Stimulated activated CD8-positive, alpha-beta memory T cell treated with anti-CD3 and anti-CD28 coated beads, Interleukin-4, amount 100 ng/mL, for 4 hours (primary cell): ENCODE measurements at places on chromosomes 12 and 14.

DNA sequence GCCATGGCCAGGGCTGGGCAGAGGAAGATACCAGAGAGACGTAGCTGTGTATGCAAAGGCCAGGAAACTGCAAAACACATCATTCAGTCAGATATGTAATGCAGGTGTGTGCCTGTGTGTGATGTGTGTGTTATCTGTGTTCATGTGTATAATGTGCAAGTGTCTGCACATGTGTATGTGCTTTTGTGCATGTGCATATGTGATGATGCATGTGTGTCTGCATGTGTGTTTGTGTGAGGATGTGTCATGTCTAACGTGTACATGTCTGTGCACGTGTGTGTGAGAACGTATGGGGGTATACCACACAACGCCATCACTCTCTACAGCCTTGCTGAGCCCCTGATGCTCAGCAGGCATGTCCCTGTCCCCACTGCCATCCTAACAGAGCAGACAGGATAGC is 9.7 kb downstream of the DIO3 start:
- DNase-seq, result no peak

- no peak for DNase-seq
Measured at GRCh38 chr14:62796431-62796830, 248.8 kb downstream of the KCNH5 start.

GRCh38 chr12:79555028-79555925 is 135.5 kb downstream of the PAWR start:
- no peak for DNase-seq

GRCh38 chr12:101885912-101886561 is 8.7 kb downstream of the DRAM1 start:
- DNase-seq, result no peak

DNA sequence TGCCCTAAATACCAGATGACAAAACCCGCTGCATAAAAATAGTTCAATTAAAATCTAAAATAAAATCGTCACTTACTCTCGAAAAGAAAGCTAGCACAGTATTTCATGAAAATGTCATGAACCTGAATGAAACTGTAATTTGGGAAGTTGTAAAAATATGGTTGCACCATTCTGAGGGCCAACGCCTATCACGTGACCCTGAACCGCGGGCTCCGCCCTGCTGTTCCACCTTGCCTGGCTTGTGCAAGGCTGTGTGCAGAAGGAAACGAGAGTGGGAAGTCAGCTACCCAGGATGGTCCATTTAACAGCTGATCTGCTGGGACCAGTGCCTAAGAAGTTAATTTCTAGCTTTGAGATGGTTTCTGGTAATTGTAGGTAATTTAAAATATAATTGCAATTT is 91.7 kb upstream of the BMP4 start:
- DNase-seq, result no peak

GRCh38 chr12:106229036-106229591 is 18.7 kb downstream of the CKAP4 start:
- DNase-seq, result no peak

GRCh38 chr14:54629183-54629582 is 62.3 kb downstream of the SAMD4A start:
- DNase-seq, result no peak

GRCh38 chr12:86513226-86513625 is 257.0 kb upstream of the MGAT4C start:
- DNase-seq, result no peak

GRCh38 chr14:68510201-68511128 is 282.4 kb downstream of the ZFP36L1 start:
- DNase-seq, result no peak

DNA sequence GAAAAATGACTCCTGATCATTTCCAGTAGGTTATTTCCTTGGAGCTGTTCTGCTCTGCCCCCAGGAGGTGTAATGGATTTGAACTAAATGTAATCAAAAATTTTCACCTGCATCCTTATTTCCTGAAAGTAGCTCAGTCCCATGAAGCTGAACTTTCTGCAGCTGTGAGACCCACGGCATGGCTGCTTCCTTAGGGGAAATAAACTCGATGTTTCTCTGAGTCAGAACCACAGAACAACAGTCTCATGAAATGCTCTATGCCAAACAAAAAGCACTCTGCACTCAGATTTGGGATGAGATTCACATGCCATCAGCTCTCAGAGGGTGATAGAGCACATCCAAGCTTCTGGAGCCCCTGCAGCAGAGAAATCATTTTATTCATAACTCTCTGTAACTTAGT is 224.1 kb upstream of the PLEKHG7 start:
- no peak for DNase-seq

DNA sequence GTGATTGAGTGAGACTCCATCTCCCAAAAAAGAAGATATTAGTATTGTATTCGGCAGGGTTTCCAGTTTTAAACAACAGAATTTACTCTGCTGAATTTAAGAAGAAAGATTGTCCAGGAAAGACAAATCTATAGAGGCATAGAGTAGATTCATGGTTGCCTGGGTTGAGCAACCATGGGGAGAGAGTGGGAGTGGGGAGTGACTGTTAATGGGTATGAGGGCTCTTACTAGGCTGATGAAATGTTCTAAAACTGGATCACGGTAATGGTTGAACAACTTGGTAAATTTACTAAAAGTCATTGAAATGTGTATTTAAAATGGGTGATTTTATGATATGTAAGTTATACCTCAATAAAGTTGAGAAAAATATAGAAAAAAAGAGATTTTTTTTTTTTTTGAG is 13.9 kb upstream of the C12orf76 start:
- no peak for DNase-seq

GRCh38 chr12:11906286-11906935 is 164.3 kb upstream of the BCL2L14 start:
- DNase-seq, result no peak

- no peak for DNase-seq
Measured at GRCh38 chr12:106138633-106139421, at the start of gene NUAK1. NUAK1 (minus strand) TSS chr12:106138954; CDS start chr12:106138653, 301 bp downstream.

- no peak for DNase-seq
Measured at GRCh38 chr12:44247588-44247987, 411.7 kb downstream of the TMEM117 start.

DNA sequence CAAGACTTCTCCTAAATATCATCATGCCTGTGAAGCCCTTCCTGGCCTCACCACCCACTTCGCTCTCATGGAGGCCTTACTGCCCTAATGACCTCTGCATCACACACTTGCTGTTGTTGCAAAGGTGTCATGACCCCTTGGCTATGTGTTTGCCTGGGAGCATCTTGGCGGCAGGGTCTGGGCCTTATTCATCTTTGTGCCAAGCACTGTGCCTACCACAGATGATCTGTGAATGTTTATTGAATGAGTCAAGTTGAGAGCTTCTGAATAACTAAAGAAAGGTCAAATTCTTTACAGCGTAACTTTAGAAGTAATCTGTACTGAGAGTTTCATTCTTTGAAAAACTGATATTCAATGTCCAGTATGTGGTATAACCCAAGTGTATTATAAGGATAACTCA is 113.3 kb downstream of the TTC8 start:
- DNase-seq, result no peak

DNA sequence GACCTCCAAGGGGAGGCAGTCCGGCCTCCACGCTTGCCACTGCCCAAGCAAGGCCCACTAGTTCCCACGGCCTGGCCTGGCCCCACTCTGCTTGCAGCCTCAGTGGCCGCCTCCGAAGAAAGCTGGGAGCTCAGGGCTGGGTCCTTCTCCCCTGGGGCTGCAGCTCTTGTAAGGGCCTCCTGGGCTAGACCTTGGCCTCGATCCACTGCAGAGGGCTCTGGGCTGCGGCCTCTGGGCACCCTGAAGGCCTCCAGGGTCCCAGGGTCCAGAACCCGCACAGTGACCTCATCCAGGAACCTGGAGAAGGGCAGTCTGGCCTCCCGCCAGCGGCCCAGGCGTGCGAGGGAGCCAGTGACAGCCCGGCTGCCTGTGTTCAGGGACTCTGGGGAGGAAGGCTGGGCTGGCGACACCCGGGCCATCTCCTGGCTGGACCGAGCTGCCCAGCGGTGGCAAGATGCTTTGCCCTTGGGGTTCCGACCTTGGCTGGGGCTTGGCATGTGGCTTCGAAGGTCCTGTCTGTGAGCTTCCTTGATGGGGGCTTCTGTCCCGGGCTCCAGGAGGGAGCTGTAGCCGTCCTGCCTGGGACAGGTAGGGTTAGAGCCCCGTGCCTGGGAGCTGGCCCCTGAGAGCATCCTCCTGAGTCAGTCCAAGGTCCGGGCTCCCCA is 9.8 kb downstream of the BEGAIN start:
- DNase-seq, result no peak

DNA sequence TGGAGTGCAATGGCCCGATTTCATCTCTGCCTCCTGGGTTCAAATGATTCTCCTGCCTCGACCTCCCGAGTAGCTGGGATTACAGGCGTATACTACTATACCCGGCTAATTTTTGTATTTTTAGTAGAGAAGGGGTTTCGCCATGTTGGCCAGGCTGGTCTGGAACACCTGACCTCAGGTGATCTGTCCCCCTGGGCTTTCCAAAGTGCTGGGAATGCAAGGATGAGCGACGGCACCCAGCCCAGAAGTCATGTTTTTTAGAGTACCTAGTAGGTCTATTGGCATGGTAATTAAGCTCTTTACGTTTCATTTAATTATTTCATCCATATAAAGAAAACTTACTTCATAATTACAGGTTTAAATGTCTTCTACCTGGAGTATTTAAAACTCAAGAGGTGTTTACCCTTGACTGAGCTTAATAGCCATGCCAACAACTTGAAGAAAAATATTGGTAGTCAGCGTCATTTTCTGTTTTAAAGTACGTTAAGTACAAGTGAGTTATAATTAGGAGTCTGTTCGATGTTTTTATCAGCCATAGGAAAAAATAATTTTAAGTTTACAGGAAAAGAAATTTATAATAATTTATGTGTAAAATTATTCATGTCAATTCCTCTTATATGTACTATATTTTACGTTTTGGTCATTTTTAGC is 4.0 kb downstream of the TMPO start:
- no peak for DNase-seq

- no peak for DNase-seq
Measured at GRCh38 chr14:44135972-44136371, 371.1 kb downstream of the FSCB start.

DNA sequence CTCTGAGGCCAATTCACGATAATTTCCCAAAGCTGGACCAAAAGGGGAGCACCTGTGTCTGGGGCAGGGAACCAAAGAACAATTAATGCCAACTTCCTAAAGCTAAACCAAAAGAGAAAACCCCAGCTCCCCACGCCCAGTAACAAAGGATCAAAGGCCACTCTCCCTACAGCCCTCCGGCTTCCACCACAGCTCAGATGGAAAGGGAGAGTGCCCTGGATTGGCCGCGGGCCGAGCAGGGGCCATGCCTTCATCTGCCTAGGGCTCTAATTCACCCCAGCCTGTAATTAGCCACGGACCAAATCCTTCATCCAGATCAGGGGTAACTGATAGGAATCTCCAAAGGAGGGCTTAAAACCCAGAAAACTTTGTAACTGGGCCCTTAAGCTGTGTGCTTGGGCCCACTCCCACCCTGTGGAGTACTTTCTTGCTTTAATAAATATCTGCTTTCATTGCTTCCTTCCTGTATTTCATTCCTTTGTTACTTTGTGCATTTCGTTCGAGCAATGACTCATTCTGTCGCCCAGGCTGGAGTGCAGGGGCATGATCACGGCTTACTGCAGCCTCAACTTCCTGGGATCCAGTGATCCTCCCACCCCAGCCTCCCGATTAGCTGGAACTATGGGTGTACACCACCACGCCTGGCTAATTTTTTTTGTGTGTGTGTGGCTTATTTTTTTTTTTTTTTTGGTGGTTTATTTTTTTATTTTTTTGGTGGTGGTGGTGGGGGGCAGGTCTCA is 65.5 kb upstream of the PPP4R3A start:
- DNase-seq, result no peak

GRCh38 chr12:101414533-101415119 is 7.1 kb upstream of the ARL1 start:
- no peak for DNase-seq

GRCh38 chr14:22113401-22113800 is 439.8 kb upstream of the OR4E1 start:
- no peak for DNase-seq

GRCh38 chr12:104667139-104667538 is 210.4 kb downstream of the CHST11 start:
- no peak for DNase-seq

DNA sequence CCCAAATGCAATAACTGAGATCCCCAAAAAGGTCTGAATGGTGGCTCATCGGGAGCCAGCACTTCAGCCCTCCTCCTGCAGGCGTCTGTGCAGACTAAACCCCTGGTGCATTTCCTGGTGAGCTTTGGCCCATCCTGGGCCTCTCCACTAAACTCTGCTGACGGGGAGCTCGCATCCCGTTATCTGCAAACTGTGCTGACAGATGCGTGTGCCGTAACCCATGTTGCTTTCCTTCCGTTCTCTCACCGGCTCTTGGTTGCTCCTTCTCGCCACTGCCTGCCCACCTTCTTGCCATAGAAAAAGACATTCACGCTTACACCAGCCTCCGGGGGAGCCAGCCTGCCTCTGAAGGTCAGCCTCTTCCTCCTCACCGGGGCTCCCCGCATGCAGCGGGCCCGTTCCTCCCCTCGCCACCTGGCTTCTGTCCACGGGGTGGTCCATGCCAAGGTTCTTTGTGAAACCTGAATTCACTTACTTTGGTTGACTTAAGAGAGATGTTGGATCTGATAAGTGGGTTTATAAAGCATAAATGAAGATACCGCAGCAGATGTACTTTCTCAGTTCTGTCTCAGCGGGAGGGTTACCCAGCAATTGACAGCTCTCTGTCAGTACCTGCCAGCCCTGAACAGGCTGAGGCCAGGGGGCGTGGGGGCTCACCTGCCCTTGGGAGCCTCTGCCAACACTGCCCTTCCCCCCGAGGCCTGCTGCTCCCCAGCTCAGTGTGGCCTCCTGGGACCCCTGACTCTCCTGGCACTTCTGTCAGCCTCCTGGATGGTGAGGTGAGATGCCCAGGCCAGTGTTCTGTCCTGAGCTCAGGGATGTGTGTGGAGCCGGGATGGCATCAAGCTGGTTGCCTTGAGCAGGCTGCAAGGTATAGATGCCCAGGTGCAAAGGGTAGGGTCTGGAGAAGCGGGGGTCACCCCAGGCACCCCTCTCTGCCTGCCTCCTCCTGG is 14.2 kb downstream of the ZFYVE21 start:
- no peak for DNase-seq

GRCh38 chr14:64515053-64515452 is 10.5 kb downstream of the ZBTB1 start:
- no peak for DNase-seq

DNA sequence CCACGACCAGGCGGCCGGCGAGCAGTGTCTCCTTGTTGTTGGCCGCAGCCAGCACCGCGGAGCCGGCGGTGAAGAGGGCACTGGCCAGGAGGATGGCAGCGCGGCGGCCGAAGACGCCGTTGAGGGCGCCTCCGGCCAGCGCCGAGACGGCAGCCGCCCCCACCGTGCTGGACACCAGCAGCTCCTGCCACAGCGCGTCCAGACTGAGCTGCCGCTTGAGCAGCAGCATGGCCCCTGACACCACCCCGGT is 691 bp downstream of the SLC2A13 start:
- no peak for DNase-seq

DNA sequence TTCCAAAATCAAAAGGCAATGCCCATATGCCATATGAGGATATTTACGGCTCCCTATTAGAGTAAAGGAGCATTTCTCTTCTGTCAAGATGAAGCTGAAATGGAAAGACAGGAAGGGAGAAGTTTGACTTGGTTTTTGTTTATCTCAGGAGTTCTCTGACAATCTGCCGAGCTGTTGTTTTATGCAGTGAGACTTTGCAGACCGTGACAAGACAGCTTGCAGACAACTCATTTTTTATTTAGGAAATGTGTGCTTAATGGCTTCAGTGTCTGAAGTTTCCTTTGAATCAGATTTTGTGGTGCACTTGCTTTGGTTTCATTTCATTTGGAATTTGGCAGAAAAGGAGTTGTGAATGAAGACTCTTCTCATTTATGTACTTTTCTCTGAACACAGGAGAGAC is 145.4 kb downstream of the C12orf50 start:
- DNase-seq, result no peak
